AG09309 (cell line): ENCODE measurements at places on chromosomes 7 and 10.
A peak's percentile ranks its signal among the peaks of the same experiment; 100 is the strongest.

DNA sequence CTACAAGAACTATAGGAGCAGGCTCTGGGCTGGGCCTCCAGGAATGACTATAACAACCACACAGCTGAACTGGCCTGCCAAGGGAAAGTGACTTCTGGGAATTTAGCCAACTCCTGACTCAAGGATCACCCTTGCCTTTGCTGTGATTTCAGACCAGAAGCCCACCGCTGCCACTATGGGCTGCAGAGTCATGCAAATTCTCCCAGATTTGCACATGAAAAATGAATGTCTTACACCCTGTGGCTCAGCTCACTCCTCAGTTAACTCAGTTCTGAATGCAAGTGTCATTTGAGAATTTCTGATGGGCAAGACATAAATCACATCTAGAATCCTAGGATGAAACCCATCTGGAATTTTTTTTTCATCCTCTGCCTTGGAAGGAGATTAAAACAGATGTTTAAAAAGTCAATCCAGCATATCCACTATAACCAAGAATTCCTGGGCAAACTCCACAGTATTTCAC, 186.5 kb upstream of the BET1 start:
- DNase-seq, result peak; percentile 80

DNA sequence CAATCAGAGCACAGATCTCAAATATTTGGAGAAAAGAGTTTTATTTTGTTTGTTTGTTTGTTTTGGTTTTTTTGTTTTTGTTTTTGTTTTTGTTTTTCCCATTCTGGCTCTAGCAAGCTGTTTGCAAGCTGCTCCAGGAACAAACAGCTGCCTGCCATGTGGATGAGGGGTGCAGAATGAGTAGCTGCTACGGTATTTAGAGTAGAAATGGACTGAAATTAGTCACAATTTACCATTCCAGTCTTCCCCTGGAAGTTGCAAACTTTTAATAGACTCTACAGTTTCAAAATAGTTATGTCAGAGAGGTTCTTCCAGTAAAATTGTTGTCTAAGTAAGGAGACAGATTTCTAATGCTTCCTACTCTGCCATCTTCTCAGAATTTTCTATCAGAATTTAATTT, 27.1 kb upstream of the TAS2R16 start:
- no peak for DNase-seq

DNA sequence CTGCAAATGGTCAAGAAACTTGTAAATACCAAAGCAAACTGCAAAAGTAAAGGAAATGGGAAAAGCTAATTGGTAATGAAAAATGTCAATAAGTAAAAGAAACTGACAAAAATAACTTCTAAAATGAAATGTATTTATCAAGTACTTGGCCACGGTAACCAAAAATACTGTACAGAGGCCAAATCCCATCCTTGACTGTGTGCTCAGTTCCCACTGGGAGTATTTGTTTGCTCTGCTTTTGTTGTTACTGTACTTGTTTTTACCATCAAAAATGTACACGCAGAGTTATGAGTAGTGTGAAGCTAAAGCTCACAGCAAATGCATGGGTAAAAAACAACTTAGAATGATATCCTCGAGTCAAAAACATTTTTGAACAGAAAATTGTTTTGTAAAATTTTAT, 31.1 kb downstream of the ENKUR start:
- no peak for DNase-seq

- DNase-seq, result no peak
Observed at GRCh38 chr7:117731455-117731854, 141.8 kb downstream of the CTTNBP2 start.

DNA sequence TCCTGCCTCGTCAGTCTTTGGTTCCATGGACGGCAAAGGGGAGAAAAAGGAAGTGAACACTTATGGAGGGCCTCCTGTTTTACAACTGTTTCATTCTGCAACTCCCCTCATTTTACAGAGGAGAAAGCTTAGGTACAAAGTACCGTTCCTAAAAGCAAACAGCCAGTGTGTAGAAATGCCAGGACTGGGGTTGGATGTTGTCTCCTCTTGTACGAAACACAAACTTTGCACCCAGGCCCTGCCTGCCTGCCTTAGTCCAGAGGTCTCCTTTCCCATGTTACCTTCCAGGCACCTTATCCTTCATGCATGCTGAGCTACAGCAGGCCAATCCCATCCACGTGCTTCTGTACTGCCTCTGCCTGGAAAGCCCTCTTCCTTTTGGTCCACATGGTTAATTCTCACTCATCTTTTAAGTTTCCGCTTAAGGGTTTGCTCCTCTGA, 86.0 kb downstream of the ICA1 start:
- DNase-seq, result no peak

DNA sequence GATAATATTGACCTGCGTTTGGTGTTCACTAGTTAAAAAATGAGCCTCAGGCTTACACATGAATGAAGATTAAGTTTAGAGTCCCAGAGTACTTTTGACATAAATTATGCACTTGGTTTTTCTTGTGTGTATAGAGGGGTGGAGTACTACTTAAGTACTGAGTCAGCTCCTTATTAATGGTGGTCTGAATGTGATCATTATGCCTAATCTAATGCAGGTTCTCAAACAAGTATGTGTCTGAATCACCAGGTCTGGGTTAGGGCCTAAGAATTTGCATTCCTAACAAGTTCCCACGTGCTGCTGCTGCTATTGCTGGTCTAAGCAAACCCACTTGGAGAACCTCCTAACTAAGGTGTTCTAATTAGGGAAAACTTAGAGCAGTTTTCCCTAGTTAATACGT, 30.7 kb upstream of the STOX1 start:
- DNase-seq, result no peak

DNA sequence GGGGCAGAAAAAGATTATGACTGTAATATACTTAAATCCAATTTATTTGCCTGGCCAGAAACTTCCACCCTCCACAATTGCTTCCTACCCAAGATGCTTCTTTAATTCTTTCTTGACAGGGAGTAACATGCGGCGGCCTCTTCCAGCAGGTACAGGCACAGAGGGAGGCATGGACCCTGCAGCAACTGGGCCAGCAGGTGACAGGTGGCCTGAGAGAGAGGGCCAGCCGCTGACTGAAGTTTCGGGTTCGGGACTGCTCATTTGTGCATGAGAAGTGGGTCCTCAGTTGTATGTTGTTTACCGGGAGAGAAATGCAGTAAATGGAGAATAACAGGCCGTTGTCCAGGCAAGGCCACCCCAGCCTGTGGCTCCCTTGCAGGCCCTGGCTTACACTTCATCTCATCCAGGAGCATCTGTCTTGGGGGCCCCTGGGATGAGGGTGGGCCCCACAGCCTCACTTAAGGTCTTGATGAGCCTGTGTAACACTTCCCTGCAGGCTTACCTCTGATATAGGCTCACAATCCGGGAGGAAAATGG, 72.5 kb downstream of the C10orf143 start:
- DNase-seq, result no peak

DNA sequence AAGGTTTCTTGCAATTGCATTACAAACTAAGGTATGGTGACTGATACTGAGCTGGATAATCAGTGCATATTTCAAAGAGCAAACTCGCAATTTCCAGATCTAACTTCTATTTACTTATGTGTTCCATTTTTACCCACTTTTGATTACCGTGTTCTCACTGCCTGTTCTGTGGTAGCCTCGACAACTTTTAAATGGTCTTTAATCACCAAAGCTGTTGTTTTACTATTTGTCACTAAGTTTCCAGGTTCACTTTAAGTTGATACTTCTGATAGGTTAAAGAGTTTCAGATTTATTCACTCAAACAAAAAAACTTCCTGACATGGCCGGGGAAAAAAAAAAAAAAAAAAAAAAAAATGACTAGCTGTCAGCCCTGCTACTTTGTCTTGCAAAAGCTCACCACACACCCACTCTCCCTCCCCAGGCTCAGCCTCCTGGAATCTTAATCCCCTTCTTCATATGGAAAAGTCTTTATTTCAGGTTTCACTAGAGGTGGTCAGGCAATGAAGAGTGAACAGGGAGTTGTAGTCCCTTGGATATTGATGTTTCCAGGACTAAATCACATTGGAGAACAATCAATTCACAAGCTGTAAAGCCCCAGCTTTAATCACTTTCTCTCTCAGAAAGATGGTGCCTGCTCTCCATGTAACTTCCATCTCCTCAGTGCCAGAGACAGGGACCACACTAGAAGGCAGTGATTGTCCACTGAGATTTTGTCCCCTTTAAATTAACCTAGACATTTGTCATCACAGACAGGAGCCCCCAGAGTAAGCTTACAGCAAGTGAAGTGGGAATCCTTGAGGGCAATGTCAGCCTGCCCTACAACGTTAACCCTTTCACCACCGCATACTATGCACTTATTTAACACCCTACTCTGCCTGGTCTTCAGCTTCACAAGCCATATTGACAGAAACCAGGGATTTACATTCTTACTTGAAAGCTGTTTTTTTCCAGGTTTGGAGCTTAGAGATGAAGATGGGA, 749.1 kb upstream of the SORCS1 start:
- no peak for DNase-seq

- no peak for DNase-seq
Observed at GRCh38 chr10:119545310-119545709, 2.8 kb upstream of the RGS10 start.

- no peak for DNase-seq
Observed at GRCh38 chr7:45691155-45691656, 117.0 kb downstream of the ADCY1 start.

DNA sequence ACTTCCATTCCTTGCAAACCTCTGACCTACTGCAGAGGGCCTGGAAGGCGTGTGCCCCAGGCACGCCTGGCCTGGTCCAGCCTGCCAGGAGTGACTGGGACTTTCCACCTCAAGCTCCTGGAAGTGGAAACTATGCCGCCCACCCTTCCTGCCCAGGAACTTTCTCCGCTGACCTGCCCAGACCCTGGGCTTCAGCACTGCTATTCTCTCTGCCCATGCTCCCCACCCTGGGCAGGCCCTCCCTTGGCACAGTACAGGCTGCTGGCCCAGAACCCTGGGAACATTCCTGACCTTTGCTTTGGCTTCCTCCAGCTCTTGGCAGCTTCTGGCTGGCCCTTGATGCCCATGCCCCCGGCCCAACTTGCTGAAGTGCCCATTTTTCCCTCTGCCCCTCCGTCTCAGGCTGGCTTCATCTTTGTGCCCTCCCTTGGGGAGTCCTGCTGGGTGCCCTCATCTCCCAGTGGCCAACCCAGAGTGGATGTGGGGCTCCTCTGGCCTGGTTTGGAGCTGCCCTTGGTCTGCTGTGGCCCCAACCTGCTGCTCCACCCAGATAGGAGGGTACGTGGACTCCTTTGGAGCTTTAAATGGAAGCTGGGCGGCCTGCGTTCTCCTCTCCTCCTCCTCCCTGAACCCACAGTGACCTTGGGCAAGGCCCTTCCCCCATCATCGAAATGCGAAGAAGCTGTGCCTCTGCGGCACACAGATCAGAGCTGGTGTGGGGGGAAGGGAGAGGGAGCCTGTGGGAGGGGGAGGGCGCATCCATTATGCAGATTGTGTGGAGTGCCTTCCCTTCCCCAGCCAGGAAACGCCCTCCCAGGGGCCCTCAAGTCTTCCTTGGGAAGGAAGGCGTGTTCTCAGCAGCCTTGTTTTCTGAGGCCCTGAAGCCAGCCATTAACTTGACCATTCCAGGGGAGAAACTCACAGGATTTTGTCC, 3.4 kb downstream of the MMRN2 start:
- no peak for DNase-seq

- no peak for DNase-seq
Observed at GRCh38 chr10:103637011-103637410, 143.5 kb downstream of the NEURL1 start.
